ENCODE measurements at places on chromosomes 4 and X.

DNA sequence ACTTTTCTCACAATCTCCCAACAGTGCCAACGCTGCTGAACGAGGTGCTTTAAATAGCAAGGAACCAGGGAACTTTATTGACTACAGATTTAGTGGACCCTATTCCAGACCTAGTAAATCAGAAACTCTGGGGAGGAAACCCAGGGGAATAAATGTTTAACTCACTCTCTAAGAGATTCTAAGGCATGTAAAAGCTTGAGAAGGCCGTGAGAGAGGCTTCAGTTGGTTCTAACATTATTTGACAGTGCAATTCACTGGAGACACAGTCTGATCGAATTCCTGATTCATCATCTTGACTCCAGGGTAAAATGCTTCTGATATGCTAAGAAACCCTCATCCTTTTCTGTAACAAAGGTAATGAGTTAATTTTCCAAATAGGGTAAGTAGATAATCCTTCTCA lies 494.4 kb downstream of the KCNIP4 start:
- no peak for DNase-seq

DNA sequence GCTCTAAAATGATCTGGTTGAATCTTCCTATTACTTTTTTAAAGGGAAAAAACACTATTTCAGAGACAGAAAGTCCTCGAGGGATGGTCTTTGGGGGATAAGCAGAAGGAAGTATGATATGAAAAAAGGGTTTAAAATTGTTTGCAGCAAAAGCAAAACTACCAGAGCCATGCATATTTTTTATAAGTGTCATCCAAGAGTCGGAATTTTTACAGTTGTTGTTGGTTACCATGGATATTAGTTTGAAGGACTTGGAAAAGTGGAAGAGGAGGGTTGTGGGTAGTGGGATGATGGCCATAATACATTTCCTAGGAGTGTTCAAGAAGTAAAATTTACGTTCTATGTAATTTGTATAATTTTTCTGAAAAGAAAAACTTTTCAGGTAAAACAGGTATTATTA lies 134.4 kb downstream of the PCDH7 start:
- no peak for DNase-seq

- no peak for DNase-seq
These were observed 124.9 kb downstream of the PTTG2 start for GRCh38 chr4:38084877-38085711.

GRCh38 chr4:106165351-106166010 lies 150.5 kb downstream of the TBCK start:
- DNase-seq = no peak

DNA sequence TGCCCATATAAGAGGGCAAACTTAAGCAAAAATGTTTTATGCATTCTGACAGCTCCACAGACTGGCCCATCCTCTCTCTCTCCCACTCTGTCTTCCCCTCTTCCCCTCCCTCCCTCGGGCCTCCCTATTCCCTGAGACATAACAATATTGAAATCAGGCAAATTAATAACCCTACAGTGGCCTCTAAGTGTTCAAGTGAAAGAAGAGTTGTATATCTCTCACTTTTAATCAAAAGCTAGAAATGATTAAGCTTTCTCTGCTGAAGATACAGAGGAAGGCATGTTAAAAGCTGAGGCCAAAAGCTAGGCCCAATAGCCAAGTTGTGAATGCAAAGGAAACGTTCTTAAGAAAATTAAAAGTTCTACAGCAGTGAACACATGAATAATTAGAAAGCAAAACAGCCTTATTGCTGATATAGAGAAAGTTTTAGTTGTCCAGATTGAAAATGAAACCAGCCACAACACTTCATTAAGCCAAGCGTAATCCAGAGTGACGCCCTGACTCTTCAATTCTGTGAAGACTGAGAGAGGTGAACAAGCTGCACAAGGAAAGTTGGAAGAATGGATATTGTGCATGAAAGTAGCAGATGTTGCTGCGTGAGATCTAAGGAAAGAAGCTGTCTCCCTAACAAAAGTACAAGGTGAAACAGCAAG lies 54.9 kb downstream of the USO1 start:
- no peak for DNase-seq

DNA sequence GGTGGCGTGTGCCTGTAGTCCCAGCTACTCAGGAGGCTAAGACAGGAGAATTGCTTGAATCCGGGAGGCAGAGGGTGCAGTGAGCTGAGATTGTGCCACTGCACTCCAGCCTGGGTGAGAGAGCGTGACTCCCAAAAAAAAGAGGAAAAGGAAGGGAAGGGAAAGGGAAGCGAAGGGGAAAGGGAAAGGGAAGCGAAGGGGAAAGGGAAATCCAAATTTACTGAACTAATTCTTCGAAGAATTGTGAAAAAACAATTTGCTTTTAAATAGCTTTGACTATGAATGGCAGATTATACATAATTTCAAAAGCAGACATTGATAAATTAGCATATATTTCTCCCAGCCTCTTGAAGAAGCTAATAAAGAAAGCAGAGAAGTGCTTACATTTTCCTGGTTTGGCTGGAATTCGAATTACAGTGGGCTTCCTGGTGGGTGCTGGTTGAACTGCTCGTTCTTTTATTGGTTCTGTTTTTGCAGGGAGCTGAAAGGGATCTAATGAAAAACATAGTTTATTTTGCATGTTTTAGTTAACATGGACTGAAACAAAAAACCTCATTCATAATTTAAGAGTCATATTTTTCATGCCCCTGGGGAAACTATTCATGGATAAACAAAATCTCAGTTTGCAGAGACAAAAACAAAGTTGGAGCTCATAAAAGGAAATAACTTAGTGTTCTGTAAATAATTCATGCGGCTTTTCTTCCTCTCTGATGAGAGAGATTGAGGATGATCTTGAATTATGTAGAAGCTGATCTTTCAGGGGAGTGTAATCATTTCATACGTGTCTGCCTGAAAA lies 66.0 kb downstream of the RPS3A start:
- no peak for DNase-seq

- DNase-seq = no peak
These were observed 117.1 kb upstream of the AP1S2 start for GRCh38 chrX:15971696-15972095.

GRCh38 chr4:183637461-183637860 lies 21.5 kb downstream of the RWDD4 start:
- no peak for DNase-seq

DNA sequence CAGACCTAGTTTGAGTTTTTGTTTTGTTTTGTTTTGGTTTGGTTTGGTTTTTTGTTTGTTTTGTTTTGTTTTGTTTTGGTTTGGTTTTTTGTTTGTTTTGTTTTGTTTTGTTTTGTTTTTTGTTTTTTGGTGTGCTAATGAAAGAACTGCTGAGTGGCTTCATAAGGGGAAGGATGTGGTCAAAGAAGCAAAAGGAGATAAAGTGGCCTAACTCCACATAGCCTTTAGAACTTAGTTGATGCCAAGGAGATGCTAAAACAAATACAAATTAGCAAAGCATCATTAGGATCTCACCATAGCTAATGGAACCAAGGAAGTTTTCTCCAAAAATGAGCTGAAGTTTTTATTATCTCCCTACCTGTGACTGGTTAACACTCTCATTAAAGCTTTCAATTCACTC lies 44.6 kb upstream of the TMEM164 start:
- no peak for DNase-seq

- DNase-seq = no peak
These were observed 568 bp downstream of the HTT start for GRCh38 chr4:3074846-3075651.

GRCh38 chrX:34915463-34916225 lies 27.0 kb upstream of the FAM47B start:
- DNase-seq = no peak

DNA sequence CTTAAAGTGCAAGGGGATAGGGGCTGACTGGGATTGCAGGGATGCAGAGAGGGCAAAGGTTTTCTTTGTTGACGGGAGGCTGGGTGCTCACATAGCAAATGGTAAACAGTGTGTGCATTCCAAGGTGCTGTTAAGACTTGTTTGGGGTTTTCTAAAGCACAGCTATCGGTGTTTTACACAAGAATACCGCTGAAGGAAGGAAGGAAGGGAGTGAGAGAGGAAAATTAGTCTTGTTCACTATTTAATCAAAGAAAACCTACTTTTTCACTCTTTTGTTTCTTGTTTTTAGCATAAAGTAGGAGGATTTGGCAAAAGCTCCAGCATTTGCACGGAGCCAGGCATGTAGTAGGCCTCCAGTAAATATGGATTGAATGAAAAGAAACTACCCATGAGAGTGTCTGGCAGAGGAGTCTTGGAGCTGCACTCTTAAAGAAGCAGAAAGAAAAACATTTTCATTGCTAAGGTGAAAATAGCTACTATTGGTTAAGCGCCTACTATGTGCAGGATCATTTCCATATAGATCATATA lies 99.7 kb downstream of the FIP1L1 start:
- DNase-seq = no peak

GRCh38 chr4:158818560-158819140 lies 49.8 kb downstream of the FNIP2 start:
- DNase-seq = no peak

DNA sequence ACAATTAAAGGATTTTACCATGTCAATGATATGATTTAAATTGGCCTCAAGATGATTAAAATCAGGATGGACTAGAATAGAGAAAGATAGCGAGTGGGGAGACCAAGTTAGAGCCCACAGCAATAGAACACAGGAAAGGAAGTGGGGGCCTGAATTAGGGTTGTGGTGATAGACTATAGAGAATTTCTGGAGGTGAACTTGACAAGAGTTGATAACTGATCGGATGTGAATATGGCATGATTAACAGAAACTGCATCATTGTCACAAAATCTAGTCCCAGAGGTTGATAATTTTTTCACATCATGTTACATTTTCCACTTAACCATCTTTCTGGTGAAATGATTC lies 26.3 kb upstream of the TRPC3 start:
- no peak for DNase-seq

DNA sequence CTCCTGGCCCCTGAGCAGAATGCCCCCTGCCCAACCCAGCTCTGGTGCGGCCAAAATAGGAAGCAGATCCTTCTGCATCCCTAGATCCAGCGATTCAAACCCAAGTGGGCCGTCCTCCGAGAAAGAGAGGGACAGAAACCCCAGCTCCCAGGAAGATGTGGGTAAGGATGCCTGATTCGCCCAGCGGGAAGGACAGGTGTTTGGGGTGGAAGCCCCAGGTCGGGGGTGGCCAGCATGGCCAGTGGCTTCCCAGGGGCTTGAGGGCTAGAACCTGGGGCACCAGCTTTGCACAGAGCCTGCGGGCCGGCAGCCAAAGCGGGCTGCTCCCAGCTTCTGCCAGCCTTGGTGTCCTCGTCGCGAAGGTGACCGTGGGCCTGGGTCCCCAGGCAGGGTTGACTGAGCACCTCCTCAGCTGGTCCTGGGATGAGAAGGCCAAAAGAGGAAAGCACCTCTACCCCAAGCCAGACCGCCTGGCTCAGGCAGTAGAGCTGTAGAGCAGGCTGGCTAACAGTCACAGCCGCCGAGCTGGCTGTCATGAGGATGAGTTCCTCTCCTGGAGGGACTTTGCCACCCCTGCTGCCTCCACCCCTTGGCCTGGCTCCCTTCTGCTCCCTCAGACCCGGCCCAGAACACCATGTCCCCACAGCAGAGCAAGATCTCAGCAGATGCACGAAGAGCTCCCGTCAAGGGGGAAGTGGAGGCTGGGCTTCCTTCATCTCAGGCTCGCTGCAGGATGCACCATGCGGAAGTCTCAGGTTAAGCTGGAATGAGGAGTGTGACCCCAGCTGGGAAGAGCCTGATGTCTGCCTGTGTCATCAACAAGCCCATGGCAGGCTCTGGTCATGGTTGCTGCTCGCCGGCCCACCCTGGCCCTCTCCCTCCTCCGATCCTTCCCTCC lies 59.9 kb downstream of the CPZ start:
- DNase-seq = no peak

DNA sequence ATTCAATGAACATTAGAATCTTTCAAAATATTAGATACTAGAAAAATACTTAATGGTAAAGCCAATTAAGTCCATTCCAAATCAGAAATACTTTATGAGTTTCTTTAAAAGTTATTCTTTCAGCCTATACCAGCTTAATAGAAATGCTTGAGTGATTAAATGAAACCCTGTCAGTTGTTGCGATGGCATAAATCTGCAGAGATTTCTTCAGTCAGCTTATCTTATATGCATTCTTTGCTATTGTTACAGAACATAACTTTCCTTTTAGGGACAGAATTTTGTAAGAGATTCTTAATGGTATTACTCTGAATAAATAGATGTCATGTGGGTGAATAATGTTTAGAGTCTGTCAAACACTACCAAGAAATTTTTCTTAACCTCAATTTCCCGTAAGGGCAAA lies 325.0 kb upstream of the HAND2 start:
- no peak for DNase-seq

DNA sequence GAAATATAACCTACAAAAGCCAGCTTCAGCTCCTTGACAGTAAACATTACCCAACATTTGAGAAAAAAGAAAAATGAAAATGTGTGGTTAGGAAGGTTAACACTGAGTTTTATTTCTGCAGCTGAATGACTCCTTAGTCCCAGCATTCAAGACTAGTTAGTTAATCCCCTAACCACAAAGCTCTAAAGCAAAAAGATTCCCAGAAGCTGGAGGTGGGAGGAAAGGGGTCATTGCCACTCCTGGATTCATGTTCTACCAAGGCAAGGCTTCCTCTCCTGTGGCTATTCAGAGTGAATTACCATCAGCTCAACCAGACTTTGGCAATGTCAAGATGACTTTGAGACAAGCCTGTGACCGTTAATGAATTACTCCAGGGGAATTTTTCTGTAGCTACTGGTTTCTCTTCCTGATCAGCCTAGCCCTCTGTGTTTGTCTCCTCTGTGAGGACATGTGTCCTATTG lies 63.6 kb downstream of the HADH start:
- DNase-seq = no peak

GRCh38 chr4:87851332-87851731 lies 18.6 kb downstream of the MEPE start:
- DNase-seq = no peak

DNA sequence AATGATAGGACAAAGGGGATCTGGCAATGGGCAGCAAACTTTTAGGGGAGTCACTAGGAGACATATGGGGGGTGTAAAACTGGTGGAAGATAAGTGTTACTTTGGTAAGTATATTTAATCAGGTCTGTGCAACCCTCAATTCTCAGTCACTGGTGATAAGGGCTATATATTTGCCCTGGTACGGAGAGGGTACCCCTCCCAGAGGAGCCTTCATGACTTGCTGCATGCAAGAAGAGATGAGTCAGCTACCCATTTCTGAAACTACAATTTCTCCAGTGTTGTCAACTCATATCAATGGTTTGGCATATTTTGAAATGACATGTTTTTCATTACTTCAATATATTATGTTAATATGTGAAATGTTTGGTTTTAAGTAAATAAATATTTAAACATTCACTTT lies 14.3 kb downstream of the SMARCAD1 start:
- DNase-seq = no peak

GRCh38 chrX:153688071-153688470 lies 345 bp downstream of the SLC6A8 start:
- no peak for DNase-seq

GRCh38 chrX:129726307-129727111 lies 12.3 kb upstream of the XPNPEP2 start:
- no peak for DNase-seq

GRCh38 chrX:124086411-124086810 lies 124.9 kb downstream of the STAG2 start:
- no peak for DNase-seq

GRCh38 chrX:153590961-153591956 lies 7.7 kb downstream of the CCNQ start:
- no peak for DNase-seq
